ENCODE measurements at places on chromosomes 13 and 19.

DNA sequence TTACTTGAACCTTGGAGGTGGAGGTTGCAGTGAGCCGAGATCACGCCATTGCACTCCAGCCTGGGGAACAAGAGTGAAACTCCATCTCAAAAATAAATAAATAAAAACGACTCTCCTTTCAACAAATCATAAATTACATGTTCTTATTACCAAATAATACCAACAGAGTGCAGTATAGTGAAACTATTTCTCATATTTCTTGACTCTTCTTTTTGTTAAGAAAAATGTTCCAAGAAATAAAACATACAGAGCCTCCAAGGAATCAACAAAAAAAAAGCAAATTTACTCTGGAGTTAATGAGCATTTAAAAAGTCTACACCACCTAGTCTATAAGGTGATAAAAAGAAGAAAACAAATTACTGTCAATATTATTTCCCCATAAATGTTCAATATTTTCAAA lies 188.8 kb downstream of the KLF12 start:
- no peak for DNase-seq

DNA sequence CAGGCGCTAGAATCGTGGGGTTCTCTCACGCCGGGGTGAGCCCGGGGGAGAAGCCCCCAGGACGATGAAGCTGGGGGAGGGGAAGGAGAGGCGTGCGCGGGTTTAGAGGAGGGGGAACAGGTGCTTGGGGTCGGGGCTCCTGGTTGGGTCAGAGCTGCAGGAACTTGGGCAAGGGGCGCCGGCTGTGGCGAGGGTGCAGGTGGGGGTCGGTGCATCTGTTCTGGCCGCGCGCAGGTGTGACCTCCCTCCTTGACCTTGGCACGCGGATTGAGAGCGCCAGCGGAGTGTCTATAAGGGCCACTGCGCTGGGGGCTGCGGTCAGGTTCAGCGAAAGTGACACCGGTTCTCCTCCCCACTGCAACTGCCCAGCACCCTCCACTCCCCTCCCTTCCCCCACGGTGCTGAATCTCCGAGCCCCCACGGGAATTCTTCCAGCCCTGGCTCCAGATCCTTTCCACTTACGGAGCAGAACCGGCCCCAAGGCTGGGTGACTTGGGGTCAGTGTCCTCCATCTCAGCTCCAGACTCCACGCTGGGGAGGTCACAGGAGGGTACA lies 618 bp downstream of the TMEM38A start:
- no peak for DNase-seq

DNA sequence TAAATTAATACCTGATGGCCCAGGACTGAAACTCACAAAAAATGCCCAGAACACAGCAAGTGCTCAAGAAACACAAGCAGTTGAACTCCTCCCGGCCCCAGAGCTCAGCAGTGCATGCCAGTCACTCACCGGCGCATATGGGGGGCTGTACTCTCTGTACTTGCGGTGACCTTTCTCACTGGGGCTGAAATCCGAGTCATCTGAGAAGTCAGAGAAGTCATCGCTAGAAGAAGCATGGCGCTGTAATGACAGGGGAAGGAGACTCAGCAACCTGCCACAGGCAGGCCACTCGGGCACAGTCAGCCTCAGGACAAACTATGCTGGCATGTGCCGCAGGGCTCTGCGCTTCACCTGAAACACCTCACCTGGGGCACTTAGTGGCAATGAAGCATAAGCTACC lies 19.7 kb downstream of the ZC3H4 start:
- no peak for DNase-seq

DNA sequence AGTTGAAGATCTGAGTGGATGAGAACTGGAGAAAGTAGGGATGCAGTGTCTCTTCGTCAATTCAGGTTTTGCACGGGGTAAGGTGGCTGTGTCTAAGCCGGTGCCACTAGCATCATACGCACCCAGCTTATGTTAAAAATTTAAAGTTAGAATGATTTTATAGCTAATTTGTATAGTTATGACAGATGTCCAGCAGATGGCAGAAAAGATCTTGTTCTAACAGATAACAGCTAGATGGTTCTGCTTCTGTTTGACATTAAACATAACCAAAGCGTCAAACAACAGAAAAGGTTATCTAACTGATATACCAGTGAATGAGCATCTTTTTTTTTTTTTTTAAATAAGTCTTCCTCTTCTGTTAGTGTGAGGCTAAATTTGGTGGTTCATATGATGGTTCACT lies 18.8 kb upstream of the EDDM13 start:
- DNase-seq: peak; percentile 49
